ENCODE measurements at places on chromosomes 7 and 10.
A peak's percentile ranks its signal among the peaks of the same experiment; 100 is the strongest.

DNA sequence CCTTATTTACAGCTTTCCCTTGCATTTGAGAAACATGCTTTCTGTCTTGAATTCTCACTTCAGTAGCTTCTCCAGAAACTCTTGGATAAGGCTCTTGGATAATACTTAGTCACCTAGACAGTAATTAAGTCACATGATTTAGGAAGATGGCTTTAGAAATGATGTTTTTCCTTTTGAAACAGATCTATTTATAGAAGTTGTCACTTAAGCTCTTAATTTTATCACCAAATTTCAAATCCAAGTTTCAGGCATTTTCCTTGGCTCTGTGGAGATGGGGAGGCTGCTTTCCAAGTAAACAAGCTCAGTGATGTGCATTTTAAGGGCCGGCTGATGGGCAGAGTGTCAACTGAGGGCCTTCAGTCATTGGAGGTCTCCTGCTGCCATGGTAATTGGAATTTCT, 130.3 kb downstream of the SRI start:
- DNase-seq = no peak

GRCh38 chr10:27743877-27744801, 1.5 kb downstream of the MKX start:
- no peak for DNase-seq

DNA sequence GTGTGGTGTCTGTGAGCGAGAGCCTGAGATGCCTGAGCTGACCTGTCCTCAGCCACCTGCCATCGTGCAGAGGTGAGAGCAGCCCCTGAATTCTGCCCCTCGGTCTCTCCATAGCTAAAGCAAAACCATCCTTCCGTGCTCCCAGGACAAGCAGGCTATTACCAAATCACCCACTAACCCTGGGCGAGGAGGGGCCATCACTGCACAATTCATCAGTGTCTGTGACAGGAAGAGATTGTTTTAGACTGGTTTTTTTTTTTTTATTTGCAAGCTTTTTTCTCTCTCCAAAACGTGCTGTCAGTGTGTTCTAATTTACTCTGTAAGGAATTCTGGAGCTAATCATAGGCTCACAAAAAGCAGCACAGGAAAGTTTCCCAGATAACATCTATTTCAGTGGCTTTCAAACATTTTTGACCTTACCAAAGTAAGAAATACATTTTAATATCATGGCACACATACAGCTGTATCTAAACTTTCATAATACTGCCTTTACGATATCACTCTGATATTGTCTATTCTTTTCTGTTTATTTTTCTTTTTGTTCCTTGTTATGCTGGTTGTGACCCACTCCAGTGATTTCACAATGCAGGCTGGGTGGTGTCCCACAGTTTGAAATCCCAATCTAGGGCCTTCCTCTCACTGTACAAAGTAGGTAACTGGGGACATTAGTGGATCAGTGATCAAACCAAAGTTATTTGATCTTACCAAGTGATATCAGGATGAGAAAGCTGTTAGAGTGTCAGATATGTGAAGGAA, 62.8 kb downstream of the EGFR start:
- DNase-seq = no peak

GRCh38 chr7:108603656-108604306, 34.1 kb downstream of the DNAJB9 start:
- DNase-seq = no peak

- no peak for DNase-seq
These were observed 130.1 kb downstream of the EXOC4 start for GRCh38 chr7:133382775-133383559.

DNA sequence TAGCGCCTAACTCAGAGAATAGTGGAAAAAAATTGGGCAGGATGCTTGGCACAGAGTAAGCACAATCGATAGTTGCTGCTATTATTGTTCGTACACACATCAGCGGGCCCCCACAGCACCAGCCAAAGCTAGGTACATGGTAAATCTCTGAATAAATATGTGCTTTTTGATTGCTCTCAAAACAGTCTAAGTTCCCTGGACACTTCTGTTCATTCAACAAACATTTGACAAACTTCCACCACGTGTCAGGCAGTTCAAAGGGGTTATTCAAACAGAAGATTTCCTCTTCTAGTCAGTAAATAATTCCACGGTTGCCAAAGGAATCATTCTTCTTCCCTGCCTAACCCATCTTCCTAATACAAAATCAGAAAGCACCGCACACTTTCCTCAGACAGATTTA, 150.8 kb downstream of the DGKI start:
- no peak for DNase-seq

GRCh38 chr7:98808751-98809460, 60.9 kb downstream of the TMEM130 start:
- peak; percentile 47 for DNase-seq

GRCh38 chr10:44046605-44047004, 338.3 kb downstream of the CXCL12 start:
- no peak for DNase-seq

DNA sequence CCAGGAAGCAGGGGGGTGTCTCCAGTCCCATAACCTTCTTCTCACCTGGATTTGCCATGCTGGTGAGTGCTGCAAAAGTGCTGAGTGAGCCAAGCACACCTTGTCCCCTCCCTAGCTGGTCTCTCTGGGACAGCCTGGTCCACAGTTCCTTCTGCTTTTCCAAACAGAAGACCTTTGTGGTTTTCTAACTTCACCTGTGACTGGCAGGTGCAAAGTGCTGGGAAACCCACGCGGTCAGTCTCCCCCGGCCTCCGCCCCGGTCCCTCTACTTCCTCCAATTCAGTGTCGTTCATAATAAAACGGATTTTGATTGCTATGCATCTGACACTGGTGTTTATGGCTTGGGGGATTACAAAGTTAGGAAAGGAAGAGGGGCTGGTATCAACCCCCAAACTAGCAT, 37.1 kb downstream of the RBAK start:
- DNase-seq = no peak
